ENCODE measurements at places on chromosomes 3 and 15.

- DNase-seq: no peak
Measured at GRCh38 chr3:64105816-64106215, 82.5 kb upstream of the PSMD6 start.

- no peak for DNase-seq
Measured at GRCh38 chr15:63030101-63030551, 12.4 kb upstream of the TPM1 start.

DNA sequence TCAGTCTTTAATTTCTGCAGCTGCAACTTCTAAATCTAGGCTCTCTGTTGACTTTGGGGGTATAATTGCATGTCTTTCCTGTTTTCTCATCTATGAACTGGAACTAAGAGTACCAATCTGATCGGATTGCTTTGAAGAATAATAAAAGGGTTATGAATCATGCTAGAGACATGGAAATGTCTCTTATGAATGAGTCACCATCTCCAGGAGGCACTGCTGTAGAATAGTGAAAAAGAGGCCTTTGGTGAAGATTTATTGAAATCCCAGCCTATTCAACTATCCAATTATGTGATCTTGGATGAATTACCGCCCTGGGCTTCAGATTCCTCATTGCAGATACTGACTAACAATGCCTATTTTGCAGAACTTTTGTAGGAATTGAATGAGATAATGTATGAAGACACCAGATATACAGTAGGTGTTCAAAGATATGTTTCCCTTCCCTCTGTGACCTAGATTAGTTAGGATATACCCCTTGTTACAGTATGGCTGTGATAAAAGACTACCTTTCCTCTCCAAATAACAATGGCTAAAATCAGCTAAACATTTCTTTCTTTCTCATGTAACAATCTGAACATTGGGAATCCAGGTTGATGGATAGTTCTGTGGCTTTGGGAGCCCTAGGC, 11.5 kb upstream of the CMTM8 start:
- no peak for DNase-seq

- DNase-seq: no peak
Measured at GRCh38 chr3:107846279-107846852, 244.5 kb downstream of the CD47 start.

DNA sequence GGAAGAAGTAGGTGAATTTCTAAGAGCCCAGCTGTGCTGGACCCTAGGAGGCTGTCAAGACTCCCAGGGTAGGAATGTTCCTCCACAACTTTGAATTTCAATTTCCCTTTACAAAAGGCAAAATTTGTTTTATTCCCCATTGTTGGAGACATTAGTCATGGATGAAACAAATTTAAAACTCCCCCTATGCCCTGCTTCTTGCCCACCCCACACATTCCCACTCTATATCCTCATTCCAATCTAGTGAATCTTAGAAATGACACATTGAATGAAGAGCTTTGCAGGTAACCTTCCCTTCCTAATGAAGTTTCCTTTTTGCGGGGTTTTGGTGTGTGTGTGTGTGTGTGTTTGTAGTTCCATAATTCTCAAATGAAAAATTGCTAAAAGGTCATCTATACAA, 72.6 kb downstream of the CCNL1 start:
- no peak for DNase-seq

DNA sequence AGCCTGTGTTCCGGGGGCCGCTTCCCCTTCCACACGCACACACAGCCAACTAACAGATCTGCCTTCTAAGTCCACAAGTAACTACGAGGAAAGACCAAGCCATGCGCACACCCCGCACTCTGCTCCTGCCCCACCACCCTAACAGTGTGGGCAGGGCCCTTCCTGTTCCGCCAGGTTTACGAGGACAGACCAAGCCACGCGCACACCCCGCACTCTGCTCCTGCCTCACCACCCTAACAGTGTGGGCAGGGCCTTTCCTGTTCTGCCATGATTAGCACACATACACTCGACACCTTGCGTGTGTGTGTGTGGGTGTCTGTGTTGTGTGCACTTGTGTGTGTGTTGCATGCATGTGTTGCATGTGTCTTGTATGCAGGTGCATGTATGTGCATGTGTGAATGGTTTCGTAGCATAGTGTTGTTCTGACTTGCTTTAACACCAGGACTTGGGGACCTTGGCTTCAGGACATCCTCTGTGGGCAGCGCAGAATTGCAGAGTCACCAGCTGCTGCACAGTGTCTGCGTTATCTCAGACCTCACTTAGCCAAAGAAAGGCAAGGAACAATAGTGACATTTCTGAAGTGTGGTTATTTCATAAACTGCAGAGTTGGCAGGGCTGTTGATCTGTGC, 114.4 kb downstream of the CHSY1 start:
- no peak for DNase-seq

DNA sequence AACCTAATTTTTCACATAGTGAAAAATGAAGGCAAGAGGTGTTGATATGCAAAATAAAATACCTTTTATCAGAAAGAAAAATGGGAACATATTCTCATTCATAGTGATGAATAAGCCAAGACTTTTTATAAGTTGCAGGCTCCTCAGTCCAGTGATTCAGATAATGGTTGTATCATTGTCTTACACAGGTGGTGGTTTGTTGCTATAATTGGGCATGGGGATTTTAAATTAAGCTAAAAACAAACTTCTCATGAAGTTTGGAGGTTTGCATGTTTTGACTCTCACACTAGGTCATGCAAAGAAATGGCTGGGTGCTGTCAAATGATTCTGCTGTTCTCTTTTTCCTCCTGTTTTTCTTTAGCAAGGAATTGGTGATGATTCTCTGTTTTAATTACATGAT, 60.8 kb upstream of the SKIL start:
- no peak for DNase-seq

- DNase-seq: no peak
Measured at GRCh38 chr3:177778633-177779032, 581.4 kb upstream of the TBL1XR1 start.

DNA sequence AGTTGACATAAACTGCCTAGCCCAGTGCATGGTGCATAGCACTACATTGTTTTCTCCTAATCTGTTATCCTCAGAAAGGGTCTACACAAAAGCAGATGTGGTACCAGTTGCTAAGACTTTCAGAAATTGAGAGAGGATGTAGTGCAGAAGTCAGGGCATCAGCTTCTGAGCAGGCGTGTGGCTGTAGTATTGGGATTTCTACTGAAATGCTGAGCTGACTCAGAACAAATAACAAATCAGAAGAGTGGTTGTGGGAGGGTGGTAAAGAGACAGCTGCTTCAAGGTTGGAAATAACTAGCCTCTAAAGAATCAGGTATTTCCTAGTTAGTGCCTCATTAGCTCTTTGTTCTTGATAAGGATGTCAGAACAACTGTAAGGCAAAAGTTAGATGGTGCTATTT, 161.3 kb downstream of the AKAP13 start:
- no peak for DNase-seq

- no peak for DNase-seq
Measured at GRCh38 chr15:34976073-34976472, 6.5 kb upstream of the AQR start.

- DNase-seq: no peak
Measured at GRCh38 chr3:115074502-115074901, 72.6 kb downstream of the ZBTB20 start.

GRCh38 chr3:38131621-38132369, 5.1 kb downstream of the ACAA1 start:
- no peak for DNase-seq

DNA sequence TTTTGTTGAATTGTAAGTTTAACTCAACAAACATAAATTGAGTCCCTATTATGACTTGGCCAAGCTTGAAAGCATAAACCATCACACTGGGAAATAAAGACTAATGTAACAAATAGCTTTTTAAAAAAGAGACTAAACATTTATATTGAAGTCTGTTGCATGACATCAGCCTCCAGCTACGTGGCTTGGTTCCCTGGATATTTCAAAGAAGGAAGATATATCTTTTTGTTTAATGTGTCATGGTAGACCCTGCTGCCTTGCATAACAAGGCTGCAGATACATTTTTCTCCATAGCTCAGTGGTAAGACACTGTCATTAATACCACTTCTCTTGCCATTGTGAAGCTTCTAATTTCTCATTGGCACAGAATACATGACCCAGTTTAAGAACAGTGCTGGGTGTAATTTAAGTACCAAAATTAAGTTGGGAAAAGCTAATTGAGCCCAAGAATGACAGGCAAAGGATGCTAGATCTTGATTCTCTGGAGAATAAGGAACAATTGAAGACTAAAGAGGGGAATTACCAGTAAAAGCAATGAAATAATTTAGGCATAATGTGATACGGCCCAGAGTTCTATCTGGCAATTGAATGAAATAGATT, 14.0 kb downstream of the RCN2 start:
- no peak for DNase-seq

DNA sequence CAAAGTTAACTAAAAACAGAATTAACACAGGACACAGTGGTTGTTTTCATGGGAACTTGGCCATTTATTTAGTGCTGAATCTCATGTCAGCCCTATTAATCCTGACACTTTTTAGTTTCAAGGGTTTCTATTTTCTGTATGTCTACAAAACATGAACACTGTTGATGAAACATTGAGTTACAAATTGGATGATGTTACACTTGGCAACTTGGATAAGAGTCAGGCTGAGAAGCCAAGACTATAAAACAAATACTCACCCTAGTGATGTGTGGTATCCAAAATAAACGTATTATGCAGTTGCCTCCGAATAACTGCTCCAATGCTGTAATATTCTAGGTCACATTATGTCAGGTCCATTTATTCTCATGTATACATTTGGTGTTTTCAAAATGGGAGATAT, 349.6 kb downstream of the ZIC1 start:
- DNase-seq: no peak

- DNase-seq: no peak
Measured at GRCh38 chr15:96564546-96564945, 234.0 kb downstream of the NR2F2 start.

DNA sequence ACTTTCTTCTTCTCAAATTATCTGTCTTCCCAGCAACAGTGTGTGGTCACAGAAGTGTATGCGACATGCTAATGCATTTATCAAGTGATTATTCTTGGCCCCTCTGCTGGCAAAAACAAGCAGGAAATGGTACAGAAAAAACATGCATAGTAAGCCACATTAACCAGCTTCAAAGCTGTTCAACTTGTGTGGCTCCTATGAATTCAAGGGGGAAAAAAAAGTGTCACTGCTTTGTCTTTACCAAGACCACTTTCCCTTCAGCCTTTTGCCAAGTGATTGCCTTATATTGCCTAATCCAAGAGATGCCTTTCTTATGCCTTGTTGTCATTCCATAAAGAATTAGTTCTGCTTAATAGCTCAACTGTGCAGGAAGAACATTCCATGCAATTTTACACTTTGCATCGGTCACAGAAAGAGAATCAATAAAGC, 39.1 kb downstream of the PRTG start:
- no peak for DNase-seq

DNA sequence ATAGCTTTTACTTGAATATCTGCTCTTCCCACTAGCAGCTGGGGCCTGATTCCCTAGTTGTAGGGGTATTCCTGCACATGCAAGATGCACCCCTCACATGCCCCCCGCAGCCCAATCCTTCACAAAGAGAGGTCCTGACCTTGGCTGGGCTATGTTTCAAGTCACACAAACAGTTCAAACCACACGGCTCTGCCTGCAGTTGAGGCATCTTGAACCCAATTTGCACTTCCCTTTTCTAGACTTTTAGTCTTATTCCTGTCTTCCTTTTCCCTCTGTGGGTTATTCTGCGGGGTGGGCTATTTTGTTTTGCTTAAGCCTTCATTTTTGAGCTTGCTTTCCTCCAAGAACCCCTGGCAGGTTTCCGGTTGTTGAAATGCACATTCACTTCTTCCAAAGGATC, 13.3 kb upstream of the CCR1 start:
- DNase-seq: no peak

- DNase-seq: no peak
Measured at GRCh38 chr15:69224383-69224782, 63.9 kb downstream of the GLCE start.

DNA sequence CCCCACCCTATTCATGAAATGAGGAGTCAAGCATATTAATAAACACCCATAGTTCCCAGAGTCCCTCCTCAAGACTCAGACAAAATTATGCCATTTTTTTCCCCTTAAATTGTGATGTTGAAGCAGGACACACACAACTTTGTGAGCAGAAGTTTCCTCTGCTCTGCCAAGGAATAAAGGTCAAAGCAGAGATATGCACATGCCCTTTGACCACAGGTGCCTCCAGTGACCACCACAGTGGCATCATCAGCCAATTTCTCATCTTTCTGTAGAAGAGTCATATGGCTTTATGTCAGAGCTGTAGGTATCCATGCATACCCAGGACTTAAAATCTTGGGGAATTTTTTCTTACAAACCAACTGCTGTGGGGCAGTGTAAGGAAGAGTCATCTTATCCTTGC, 304.4 kb upstream of the GADL1 start:
- DNase-seq: no peak

DNA sequence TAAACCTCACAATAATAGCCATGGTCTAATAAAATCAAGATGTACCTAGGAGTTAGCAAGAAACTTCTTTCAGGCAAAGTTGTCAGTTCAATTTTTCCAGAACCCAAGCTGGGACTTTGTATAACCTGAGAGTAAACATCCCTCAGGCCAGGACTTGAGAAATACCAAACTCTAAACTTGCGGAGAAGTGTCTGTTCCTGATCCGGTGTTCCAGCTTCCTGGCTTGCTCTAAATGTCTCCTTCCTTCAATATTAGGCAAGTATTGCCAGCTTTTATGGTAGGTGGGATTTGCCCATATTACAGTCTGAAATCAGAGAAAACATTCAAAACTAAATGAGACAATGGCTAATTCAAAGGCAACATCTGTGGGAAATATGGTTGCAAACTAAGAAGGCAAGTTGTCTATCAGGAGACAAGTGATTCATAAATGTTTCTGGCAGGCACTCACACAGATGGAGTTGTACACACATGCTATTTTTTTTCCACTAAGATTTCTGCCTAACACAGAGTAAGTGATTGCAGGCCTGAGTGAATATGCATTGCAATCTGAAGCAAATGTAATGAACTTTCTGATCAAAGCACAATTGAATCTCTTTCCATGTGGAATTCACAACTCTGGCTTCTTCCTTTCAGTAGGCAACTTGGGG, 88.3 kb upstream of the COL8A1 start:
- no peak for DNase-seq

DNA sequence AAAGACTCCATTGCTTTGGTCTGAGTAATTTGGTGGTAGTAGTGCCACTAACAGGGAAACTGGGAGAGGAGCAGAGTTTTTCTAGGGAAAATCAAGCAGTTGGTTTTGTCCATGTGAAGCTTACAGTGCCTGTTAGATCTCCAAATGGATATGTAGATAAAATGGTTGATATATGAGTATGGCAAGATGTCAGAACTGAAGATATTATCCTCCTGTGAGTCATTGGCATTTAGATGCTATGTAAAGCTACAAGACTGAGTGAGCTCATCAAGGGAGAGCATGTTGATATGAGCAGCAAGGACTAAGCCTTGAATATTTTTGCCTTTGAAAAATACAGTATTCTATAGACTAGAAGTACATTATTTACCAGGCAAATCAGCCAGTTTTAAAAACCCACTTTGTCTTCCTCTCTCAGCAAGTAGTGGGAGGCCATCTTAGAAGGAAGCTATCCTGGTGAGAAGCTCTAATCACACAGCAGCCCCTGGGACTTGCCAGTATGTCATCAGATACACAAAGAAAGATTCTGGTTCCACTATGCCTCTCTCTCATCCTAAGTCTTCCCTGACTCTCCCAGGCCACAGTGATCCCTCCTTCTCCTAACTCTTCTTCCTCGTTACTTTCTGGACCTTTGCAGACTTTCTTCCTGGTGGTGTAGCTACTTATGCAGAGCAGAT, 77.4 kb upstream of the ANKRD28 start:
- DNase-seq: no peak

- DNase-seq: no peak
Measured at GRCh38 chr15:77901251-77901881, 176.1 kb downstream of the TBC1D2B start.

GRCh38 chr3:32165442-32165841, 59.0 kb downstream of the GPD1L start:
- DNase-seq: no peak

- no peak for DNase-seq
Measured at GRCh38 chr3:175346573-175347356, 487.6 kb downstream of the NAALADL2 start.

Data from stimulated activated CD8-positive, alpha-beta memory T cell treated with anti-CD3 and anti-CD28 coated beads, Interleukin-4, amount 100 ng/mL, for 24 hours (primary cell).